SK-N-DZ (cell line): ENCODE measurements at places on chromosomes 13 and 19.

DNA sequence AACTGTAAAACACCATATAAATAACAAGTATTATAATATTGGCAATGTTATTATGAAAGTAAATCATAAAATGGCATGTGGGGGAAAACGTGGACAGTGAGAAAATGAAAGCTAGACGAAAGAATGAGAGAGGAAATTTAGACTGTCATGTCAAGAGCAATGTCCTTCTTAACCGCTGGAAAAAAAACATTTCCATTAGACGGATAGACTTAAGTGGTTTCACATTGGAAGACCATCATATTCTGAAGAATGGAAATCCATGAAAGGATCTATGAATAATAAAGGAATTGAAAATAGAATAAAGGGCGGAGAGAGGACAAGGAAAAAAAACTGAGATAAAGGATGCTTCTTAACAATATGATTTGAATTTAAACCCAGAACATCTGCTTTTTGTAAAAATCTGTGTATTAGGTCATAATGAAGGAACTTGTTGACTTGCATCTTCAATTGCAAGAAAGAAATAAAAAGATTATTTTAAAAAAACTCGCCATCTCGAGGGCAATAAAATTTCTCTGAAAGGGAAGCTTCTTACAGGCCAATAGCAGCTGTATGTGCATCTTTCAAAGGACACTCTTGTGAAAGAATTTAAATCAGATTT, 90.6 kb downstream of the SPRY2 start:
- no peak for DNase-seq

DNA sequence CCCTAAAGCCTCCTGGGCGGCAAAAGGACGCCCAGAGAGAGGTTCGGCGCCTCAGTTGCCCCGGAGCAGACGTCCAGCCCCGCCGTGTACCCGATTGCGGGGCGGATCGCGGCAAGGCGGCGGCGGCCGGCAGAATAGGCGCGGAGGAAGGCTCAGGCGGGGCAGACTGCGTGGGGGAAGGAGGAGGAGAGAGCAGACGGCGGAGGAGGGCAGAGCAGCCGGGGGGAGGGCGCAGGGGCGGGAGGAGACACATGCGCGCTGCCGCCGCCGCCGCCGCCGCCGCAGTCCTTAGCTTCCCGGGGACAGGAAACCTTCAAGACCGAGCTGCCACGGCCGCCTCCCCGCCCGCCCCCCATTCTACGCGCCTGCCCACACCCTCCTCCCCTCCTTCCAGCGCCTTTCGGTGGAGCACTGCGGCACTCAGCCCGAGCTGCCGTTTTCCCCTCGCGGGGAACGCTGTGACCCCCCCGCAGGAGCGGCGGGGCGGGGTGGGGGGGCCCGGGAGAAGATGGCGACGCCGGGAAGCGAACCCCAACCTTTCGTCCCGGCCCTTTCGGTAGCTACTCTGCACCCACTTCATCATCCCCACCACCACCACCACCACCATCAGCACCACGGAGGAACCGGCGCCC, at the start of gene LRCH1:
Gene LRCH1, plus strand, starts transcription at position 282 of the 632 bp plus-strand sequence. Its CDS starts 227 bp downstream, at position 509.
- peak; percentile 83 for DNase-seq

GRCh38 chr13:96898212-96898611, 96.1 kb downstream of the OXGR1 start:
- no peak for DNase-seq

GRCh38 chr19:49775742-49776370, 9.1 kb downstream of the AP2A1 start:
- DNase-seq, result no peak

GRCh38 chr19:18408053-18408476, 10.6 kb upstream of the LRRC25 start:
- no peak for DNase-seq

GRCh38 chr19:49056101-49056901, 1.2 kb downstream of the CGB7 start:
- DNase-seq, result no peak

DNA sequence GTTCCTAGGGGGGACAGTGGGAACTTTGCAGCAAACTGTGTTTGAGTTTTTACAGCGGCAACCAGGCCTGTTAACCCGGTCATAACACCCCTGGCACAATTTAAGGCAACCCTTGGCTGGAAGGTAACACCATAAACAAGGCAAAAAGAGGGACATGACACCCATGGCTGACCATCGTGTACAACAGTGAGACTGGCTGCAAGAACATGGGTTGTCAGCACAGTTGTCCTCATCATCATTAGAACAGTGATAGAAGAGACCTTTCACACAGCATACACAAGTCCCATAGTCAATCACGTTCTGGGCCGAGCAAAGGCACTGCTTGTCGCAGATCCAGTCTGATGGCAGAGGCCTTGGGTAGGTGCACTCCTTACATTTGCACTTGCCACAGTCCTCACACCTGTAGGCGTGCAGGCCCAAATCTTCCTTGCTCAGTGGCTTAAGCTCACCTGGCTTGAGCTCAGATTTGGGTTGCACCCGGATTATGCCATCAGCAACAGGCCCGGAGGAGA, 4.1 kb downstream of the SPRY2 start:
- no peak for DNase-seq
